SHP77 (cell line): ENCODE measurements at places on chromosomes 3 and 15.
A peak's percentile ranks its signal among the peaks of the same experiment; 100 is the strongest.

- DNase-seq, result peak; percentile 87
Observed at GRCh38 chr3:57555738-57556458, at the start of gene PDE12. Gene PDE12, plus strand, starts transcription at chr3:57556274. Its CDS starts 106 bp downstream, at chr3:57556380.

DNA sequence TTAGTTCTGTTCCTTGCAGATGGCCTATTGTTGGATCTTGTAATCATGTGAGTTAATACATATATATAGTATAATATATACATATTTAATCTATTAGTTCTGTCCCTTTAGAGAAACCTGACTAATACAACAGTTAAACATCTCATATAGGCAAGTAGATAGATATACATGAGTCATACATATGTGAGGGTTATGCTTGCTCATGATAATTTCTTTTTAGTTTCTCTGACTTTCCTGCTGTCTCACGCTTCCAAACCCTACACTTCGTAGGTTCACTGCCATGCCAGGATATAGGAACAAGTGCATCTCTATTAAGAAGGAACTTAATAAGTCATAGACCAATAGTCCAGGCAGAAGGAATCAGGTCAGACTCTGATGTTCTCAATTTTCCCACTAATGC lies 16.8 kb upstream of the CLDN16 start:
- DNase-seq, result no peak

DNA sequence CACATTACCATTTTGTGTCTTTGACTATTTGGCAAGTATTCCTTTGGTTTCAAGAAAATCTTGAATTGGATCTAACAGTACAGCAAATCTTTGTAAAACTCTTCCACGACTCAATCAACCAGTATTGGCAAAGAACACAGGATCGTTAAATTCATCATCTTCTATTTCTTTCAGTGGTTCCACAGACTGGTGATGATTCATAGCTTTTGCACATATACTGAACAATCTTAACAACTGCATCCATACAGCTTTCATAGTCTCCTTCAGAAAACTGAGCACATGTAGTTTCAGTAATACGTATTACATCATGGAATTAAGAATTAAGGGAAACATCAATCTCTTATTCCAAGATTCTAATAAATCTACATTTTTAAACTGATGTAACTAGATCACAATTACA lies 91.6 kb upstream of the LIPC start:
- no peak for DNase-seq

DNA sequence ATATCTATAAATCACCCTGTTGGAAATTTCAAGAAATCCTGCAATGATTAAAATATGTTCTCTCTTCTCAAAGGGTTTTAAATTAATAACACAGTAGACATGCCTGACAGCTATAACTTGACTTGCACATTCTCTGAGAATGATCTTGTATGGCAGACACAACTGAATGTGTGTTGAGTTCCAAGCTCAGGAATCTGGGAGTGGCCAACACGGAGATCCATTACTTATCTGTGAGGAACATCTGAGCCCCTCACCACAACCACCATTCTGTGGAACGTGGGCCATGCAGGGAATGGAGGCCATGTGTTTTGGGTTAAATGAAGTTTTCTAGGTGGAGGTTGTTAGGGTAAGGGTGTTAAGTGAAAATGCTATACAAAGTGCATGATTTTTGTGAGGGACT lies 105.3 kb upstream of the CHMP2B start:
- no peak for DNase-seq

- no peak for DNase-seq
Observed at GRCh38 chr15:100940767-100941379, 21.7 kb downstream of the LRRK1 start.

DNA sequence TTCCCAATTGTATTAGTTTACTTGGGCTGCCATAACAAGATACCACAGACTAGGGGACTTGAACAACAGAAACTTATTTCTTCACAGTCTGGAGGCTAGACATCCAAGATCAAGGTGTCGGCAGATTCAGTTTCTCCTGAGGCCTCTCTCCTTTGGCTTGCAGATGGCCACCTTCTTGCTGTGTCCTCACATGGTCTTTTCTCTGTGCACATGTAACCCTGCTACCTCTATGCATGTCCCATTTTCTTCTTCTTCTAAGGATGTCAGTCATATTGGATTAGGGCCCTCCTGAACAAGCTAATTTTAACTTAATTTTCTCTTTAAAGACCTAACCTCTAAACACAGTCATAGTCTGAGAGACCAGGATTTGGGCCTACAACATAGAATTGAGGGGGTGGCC lies 336.7 kb upstream of the WNT5A start:
- no peak for DNase-seq

GRCh38 chr15:91308199-91308598 lies 208.1 kb downstream of the SV2B start:
- DNase-seq, result no peak

DNA sequence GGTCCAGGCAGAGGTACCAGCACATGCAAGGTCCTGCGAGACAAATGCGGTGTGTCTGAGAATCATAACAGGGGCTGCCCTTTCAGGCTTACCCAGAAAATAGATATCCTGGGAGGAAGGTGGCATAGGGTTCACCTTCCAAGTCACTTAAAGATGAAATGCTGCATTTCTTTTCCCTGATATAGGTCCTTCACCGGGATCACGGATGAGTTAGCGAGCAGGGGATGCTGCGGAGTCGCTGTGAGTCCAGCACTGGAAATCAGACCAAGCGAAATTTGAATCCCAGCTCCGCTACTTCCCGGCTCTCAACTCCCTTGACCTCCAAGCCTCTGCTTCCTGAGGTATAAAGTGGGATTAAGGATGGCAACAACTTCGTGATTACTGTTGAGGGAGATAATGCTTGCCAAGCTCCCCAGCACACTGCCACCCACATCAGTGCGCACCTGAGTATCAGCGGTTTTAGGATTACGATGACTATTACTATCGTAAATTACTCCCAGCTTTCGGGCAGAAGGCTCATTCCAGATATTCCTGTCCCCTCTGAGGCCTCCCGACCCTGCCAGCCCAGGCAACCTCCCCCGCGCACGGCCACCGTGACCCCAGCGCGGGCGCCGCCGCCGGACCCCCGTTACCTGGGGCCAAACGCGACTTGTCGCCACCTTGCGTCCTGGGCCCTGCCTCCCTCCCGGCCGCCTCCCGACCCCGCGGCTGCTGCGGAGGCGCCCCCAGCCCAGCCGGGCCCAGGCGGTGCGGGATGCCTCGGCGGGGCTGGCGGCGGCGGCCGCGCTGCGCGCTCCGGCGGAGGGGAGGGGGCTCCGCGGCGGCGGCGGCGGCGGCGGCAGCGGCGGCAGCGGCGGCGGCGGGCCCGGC lies 589 bp upstream of the GPR27 start:
- no peak for DNase-seq

GRCh38 chr3:28971156-28971555 lies 309.7 kb upstream of the RBMS3 start:
- no peak for DNase-seq

DNA sequence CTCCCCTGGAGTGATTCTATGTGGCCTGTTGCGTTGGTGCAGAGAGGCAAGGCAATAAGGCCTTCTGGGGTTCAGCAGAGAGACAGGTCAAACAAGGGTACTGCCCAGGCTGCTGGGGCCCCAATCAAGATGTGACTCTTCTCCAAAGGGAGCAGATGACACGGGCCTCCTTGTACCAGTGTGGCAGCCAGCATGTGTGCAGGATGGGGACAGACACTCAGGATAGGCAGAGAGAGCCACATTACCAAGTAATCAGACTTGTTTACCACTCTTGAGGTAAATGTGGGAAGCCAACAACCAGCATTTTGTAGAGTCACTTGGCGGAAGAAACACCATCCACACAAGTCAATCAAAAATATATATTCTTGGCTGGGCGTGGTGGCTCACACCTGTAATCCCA lies 95.3 kb upstream of the DLG1 start:
- no peak for DNase-seq

- no peak for DNase-seq
Observed at GRCh38 chr3:117510396-117510795, 800.8 kb downstream of the TUSC7 start.

GRCh38 chr3:150342896-150343467 lies 65.1 kb upstream of the TSC22D2 start:
- DNase-seq, result no peak

GRCh38 chr3:37785736-37786135 lies 75.9 kb upstream of the CTDSPL start:
- no peak for DNase-seq
